ENCODE measurements at places on chromosomes 4 and X.

- DNase-seq: no peak
These were observed 8.9 kb downstream of the FATE1 start for GRCh38 chrX:151724563-151725337.

- no peak for DNase-seq
These were observed 2.2 kb downstream of the MSANTD1 start for GRCh38 chr4:3250956-3251690.

DNA sequence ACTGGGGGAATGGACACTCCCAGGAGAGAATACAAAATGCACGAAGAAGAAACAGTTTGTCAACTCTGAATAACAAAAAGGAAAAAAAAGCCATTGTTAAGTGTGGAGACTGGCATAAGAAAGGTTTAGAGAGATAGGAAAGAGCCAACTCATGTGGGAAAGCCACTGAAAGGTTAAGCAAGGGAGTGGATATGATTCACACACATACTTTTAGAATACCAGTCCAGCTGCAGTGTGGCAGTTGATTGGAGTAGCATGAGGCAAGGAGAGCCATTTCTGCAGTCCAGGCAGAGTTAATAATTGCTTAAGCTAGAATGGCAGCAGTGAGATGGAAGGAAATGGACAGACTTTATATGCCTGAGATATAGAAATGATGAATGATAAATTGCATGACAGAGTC lies 36.9 kb upstream of the ADAD1 start:
- DNase-seq: no peak

- DNase-seq: peak; percentile 50
These were observed 2.9 kb upstream of the KLHL2 start for GRCh38 chr4:165204462-165204830.

DNA sequence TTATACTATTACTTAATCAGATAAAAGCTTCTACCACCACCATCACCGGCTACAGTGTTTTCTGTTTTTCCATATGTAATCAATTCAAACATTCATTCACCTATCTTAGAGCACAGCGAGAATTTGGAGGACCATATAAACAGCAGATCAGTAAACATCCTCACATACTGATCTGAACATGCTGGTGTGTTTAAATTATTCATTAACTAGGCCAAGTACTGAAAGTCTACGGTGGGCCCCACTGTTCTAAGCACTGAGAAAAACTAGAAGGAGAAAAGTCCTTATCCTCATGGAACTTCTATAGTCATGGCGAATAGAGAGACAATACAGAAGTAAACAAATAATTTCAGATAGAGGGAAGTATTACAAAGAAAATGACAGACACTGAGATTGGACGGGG lies 176.6 kb downstream of the NR3C2 start:
- no peak for DNase-seq

DNA sequence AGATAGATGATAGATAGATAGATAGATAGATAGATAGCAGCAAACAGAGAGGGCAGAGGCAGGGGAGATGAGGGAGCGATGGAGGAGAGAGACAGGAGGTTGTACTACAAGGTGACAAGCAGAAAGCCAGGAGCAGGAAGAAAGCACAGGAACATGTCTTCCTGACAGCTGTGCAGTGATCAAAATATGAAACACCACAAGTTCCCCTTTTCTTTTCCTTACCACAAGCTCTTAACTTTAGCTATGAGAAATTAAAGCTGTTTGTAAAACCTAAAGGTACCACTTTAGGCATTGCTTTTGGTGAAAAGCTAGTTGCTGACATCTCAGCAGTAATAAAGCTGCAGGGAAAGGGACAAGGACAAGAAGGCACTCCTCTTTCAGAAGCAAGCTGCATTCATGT lies 9.1 kb upstream of the MAGED4B start:
- DNase-seq: peak; percentile 69

DNA sequence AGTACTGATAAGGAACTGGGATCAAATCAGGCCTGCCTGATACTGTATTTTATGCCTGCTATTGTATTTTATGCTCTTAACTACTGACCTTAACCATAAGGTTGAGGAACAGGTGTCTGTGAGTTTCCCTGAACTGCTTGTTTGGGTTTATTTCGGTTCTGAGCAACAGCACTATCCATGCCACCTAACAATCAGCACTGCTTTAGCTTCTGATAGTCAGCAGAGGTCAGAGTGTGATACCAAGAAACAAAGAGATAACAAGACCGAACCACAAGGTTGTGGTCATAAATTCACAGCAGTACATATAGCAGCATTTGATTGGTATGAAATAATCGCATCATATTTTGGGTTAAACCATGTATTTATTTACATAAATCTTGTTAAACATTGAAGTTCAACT lies 362.2 kb downstream of the FGF13 start:
- DNase-seq: peak; percentile 0

- no peak for DNase-seq
These were observed 51.9 kb upstream of the PRPS1 start for GRCh38 chrX:107576392-107576791.

DNA sequence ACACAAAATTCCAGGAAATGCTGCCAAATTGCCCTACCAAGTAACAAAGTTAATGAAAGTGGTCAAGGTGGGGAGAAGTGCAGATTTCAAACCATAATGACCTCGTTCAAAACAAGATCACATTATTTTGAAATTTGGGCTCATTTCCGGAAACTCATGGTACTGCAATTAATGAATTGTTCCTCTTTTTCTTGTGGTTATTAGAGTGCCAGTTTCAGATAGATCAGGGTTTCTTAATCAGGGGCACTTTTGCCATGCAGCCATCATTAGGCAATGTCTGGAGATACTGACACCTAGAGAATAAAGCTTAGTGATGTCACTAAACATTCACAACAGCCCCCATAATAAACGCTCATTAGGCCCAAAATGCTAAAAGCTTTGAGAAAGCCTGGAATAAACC lies 381.5 kb upstream of the GALNT7 start:
- DNase-seq: no peak

Data from Kasumi-1 (cell line).